ENCODE measurements at places on chromosomes 7 and 10.

DNA sequence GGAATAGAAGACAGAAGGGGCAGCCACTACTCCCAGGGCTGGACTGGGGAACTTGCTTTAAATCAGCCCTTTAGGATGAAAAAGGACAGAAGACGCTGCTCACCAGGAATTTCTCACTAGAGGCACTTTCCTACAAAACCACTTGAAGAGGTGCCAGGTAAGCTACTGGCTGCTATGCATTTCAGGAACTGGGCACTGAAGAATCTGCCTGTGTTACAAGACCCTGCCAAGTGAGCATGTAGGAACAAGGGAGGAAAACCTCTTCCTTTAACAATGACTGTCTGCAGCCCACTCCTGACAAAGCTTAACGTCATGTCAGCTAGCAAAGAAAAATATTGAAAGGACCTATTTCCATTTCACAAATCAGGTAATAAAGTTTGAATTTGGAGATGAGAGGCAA is 5.8 kb upstream of the AGMO start:
- no peak for DNase-seq

GRCh38 chr10:62616885-62617590 is 187.5 kb upstream of the ADO start:
- no peak for DNase-seq

GRCh38 chr10:116169782-116170445 is 103.1 kb downstream of the GFRA1 start:
- no peak for DNase-seq

DNA sequence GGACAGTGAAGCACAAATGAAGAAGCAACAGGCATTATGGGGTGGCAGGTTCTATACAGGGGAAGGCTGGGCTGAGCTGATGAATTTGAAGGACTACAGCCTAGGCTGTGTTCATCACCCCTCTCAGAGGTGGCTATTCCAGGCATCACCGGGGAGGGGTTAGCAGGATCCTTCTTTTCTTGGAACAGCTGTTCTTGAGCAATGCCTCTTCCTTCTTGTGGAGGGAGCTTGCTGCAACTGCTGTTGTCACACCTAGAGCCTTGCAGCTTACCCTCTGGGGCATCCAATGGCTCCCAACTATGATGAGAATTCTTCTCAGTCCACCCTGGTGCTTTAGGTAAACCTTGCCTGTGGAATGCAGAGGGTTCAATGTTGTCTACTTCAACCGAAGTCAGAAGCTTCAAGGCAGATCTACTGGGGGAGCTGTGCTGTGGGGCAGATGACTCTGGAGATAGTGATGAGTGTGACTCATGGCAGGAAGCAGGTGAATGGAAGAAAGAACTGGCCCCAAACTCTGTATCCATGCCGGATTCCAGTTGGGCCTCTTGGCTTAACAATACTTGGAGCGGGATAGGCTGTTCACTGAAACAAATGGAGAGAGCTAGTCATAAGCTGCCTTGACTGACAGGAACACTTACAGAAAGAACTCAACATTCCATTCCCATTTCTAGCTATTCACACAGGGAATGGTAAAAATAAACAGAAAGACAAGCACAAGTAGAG is 21.5 kb upstream of the PPP3CB start:
- DNase-seq: no peak

DNA sequence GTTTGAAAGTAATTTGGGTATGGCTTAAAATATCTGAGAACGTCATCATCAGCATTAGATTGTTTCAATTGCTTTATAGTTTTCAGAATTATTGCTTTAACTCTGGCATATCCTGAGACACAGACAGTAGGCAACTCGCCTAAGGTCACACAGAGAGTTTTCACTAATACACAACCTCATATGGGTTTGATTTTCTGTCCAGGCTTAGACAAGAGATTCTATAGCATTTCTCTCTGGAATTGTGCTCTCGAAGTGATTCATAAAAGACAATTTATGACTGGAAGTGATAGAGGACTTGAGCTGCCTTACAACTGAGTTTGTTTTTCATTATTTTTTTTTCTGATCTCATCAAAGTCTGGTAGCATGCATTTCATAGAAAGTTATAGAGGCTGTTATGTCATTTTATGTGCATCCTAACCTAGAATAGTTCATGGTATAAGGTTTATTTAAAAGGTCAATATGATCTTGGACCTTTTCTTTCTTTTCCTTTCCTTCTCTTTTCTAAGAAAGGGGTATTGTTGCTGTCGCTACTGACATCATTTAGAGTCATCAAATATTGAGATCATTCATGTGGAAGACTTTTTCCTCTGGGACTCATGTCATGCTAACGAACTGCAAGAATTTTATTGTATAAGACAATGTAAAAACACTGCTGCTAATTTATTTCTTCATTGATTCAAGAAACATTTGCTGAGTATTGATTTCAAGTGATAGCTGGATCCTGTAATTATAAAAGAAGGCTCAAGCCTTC is 278.2 kb downstream of the PLXDC2 start:
- DNase-seq: no peak

GRCh38 chr7:153902862-153903261 is 149.3 kb upstream of the DPP6 start:
- no peak for DNase-seq

DNA sequence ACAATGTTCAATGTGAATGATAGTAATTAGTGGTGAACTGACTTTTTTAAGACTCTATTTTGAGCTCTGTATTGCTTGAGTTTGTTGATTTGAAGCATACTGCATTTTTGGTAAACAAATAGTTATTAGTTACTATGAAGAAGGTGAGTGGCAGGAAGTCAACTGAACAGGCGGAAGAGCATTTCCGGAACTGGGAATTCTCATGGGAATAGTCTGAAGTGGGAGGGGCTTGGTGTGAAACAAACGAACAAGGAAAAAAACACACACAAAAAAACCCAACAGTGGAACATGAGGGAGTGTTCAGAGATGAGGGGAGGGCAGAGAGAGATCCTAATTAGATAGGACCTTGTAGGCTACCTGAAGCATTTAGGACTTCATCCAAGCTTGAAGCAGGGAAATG is 43.9 kb upstream of the C1QL3 start:
- DNase-seq: no peak

GRCh38 chr10:47418321-47418720 is 34.2 kb upstream of the ZNF488 start:
- no peak for DNase-seq

GRCh38 chr7:5429253-5429856 is 5.7 kb upstream of the TNRC18 start:
- no peak for DNase-seq

GRCh38 chr7:102279537-102280400 is 6.9 kb upstream of the SH2B2 start:
- peak; percentile 64 for DNase-seq

GRCh38 chr7:70361821-70362220 is 763.5 kb downstream of the AUTS2 start:
- no peak for DNase-seq

GRCh38 chr7:74684921-74685320 is 27.4 kb downstream of the GTF2I start:
- no peak for DNase-seq

DNA sequence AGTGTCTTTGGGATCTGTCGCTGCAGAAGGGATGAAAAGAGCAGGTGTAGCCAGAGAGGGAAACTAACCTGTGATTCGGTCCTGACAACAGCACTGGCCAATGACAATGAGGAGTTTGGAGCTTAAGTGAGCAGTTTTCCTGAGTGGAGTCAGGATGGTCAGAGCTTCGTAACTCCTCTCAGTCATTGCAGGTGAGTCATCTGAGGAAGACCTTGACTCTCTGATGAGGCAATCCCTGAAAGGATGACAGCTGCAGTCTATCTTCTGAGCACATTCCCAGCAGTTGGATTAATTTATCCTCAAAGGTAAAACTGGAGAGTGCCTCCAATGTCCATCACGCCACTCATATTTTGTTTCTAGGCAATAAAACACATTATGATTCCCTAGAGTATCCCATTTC is 401.9 kb downstream of the POM121L12 start:
- DNase-seq: no peak

DNA sequence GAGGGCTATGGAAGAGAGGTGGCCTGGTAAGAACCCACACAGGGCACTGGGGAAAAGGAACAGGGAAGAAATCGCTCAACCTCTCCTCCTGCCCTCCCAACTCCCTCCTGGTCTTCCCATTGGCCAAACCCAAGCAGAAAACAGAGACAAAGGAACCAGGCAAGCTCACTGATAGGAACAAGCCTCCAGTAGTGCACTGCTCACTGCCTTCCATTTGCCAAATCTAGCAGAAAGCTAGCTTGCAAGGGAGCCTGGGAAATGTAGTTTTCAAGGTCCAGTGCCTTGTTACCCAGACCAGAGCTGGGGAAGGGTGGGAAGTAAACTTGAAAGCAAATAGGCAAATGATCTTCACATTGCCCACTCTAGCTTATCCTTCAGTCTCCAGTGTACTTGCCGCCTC is 556.1 kb upstream of the AUTS2 start:
- DNase-seq: no peak

- no peak for DNase-seq
Observed at GRCh38 chr7:29865526-29865925, 59.2 kb downstream of the WIPF3 start.

- no peak for DNase-seq
Observed at GRCh38 chr10:97109547-97109946, 76.2 kb downstream of the SLIT1 start.

- no peak for DNase-seq
Observed at GRCh38 chr10:112773783-112774182, 176.3 kb upstream of the TCF7L2 start.

- no peak for DNase-seq
Observed at GRCh38 chr7:46153951-46154787, 233.1 kb upstream of the IGFBP3 start.

DNA sequence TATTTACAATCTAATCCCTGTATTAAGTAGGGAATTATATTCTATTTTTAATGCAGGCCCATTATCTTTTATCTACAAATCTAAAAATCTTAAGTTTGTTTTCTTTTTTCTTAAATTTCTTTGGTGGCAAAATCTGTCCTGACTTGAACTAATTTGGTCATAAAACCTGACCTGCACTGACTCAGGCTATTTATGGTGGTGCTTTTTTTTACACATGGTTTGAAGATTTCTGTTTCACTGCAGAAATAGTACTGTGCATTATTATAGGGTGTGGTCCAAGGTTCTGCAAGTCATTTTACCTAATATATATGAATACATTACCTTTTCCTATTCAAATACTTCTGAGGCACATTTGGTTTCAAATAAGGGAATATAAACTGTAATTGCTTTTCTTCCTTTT is 137.0 kb downstream of the CD36 start:
- no peak for DNase-seq

GRCh38 chr7:88278881-88279280 is 27.8 kb downstream of the STEAP4 start:
- no peak for DNase-seq

- peak; percentile 86 for DNase-seq
Observed at GRCh38 chr10:104353325-104354048, at the start of gene CFAP58. Gene CFAP58 (plus strand): TSS chr10:104353833. CDS start chr10:104353898, 65 bp downstream.

- no peak for DNase-seq
Observed at GRCh38 chr7:101436857-101437576, 74.3 kb downstream of the COL26A1 start.

DNA sequence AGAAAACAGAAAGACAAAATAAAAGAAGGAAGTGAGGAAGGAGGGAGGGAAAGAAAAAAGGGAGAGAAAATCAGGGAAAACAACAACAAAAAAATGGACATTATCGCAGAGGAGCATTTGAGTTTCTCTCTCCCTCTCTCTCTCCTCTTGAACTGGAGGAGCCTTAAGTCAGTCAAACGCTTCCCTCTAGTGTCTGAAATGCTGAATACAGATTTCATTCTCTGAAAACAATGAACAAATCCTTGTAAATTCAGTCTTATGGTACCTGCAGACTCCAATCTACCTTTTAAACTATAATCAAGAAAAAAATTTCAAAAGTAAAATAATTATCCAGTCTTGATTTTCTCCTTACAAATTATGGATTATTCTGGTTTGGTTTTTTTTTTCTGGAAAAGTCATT is 89.2 kb upstream of the PFKP start:
- no peak for DNase-seq

DNA sequence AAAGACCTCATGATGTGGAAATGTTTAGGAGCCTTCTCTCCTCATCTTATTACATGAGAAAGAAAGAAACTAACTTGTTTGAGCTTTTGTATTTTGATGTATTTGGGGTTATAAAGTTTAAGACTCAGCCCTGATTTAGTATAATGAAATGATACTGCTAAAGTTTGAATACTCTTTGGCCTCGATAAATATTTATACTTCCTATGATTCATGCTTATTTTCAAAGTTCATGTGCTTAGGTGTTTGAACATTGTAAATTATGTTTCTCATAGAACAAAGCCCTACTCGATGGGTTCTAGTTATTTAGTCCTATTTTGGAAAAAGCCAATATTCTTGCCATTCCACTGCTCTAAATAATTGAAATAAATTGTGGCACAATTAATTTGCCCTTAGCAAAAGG is 303.2 kb downstream of the ZWINT start:
- DNase-seq: no peak

DNA sequence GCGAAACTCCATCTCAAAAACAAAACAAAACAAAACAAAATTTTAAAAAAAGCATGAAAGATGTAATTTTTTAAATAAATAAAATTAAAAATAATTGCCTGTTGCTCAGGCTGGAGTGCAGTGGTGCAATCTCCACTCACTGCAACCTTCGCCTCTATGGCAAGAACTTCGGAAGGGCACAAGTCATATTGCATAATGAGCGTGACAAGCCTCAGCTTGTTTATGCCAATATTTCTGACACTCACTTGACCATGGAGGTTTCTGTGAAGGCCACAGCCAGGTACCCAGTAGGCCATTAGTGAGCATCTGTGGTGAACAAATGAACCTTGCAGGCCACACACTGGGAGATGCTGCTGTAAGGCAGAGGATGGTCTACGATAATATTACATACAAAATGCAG is 106.1 kb upstream of the KMT2C start:
- no peak for DNase-seq

- no peak for DNase-seq
Observed at GRCh38 chr10:92108747-92109146, 182.1 kb downstream of the CPEB3 start.

- no peak for DNase-seq
Observed at GRCh38 chr10:12511651-12512050, 162.3 kb downstream of the CAMK1D start.

GRCh38 chr7:2326951-2327350 is 12.7 kb upstream of the SNX8 start:
- DNase-seq: no peak

DNA sequence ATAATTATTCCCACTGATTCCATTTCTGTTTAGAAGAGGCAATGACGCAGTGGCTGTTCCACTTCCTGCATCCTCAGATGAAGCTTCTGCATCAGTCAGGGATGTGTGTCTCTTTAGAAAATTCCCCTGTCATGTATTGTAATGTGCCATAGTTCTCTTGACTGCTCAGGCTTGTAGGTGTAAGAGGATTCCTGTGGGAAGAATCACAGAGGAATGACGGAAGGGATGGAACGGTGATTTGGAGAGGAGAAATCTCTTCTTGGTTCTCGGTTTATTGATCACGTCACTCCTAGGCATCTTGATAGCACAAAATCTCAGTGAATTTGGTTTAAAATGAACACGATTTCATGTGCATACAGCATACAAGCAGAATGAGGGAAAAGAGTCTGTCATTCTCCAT is 69.8 kb upstream of the PRKCQ start:
- no peak for DNase-seq

- no peak for DNase-seq
Observed at GRCh38 chr10:60677531-60678129, 100.6 kb upstream of the CDK1 start.

Measured in activated naive CD4-positive, alpha-beta T cell treated with anti-CD3 and anti-CD28 coated beads, Interleukin-2, amount 50 U/mL, for 16 hours (primary cell).